Substantia nigra (tissue), 51 donors: ENCODE measurements at places on chromosomes 4 and X.

GRCh38 chr4:158122501-158122900 is 50.3 kb downstream of the GASK1B start:
- no peak for DNase-seq

DNA sequence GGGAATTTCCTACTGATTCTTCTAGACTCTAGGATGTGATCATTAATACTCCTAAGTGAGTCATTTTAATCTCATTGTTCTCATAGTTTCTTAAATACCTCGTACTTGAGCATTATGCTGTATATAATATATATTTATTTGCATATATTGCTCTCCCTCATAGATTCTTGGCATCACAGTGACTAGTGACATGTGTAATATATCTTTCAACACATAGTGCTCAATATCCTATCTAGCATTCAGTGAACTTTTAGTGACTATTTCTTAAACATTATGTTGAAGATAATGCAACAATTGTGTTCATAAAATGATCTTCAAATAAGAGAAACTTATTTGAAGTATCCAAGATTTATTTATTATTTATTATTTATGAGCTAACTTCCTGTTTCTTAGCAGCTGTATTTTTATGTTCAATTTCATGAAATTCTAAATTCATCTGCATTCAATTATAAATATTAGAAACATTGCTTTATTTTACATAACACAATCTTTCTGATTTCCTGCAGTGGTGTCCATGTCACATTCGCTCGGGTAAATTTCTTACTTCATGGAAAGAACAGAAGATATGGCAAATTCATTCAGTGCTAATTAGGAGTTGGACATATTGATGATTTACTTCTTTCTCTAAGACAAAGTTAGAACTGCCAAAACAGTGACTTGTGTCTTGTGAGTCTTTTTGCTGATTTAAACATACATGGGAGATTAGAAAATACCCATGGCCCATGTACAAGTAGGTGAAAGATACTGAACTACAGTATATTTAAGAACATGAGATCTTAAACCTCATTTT is 1095.5 kb upstream of the IGFBP7 start:
- no peak for DNase-seq

GRCh38 chrX:14738643-14739042 is 134.2 kb downstream of the FANCB start:
- DNase-seq = no peak

- no peak for DNase-seq
Observed at GRCh38 chr4:29861307-29861706, 858.9 kb upstream of the PCDH7 start.

- DNase-seq = peak; percentile 3
Observed at GRCh38 chrX:51860679-51861078, 32.7 kb upstream of the MAGED1 start.

GRCh38 chr4:14125375-14126129 is 498.0 kb upstream of the BOD1L1 start:
- DNase-seq = no peak

GRCh38 chr4:137852326-137852725 is 320.0 kb upstream of the PCDH18 start:
- DNase-seq = no peak

- DNase-seq = no peak
Observed at GRCh38 chr4:116016201-116016600, 902.8 kb upstream of the NDST4 start.

- DNase-seq = no peak
Observed at GRCh38 chr4:6124386-6125102, 75.8 kb downstream of the JAKMIP1 start.

- DNase-seq = no peak
Observed at GRCh38 chrX:71622576-71623450, 4.5 kb upstream of the CXCR3 start.

DNA sequence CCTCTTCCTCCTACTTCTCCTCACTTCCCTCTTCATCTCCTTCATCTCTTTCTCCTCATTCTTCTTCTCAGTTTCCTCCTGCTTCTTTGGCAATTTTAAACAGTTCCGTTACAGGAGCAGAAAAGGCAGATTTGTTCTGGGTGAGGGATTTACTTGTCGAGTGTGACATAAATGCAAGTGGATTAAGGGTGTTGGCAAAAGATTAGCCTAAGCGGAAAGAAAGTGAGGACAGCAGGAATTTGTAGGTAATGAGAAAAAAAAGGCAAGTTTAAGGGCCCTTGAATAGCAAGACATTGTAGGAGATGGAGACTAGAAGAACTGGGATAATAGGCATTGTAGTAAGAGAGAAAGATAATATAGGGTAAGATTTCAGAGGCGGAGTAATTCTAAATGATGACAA is 841.6 kb downstream of the RAPGEF2 start:
- no peak for DNase-seq

GRCh38 chr4:25367004-25367621 is 9.9 kb upstream of the ANAPC4 start:
- no peak for DNase-seq

GRCh38 chrX:48472851-48473703 is 2.9 kb upstream of the FTSJ1 start:
- no peak for DNase-seq

GRCh38 chr4:70660106-70660505 is 6.2 kb downstream of the JCHAIN start:
- DNase-seq = no peak

- DNase-seq = no peak
Observed at GRCh38 chr4:120855307-120856001, 67.1 kb downstream of the PRDM5 start.

- no peak for DNase-seq
Observed at GRCh38 chr4:53121264-53121865, 244.5 kb downstream of the SCFD2 start.

- no peak for DNase-seq
Observed at GRCh38 chr4:110165382-110166286, 32.8 kb downstream of the ELOVL6 start.

- no peak for DNase-seq
Observed at GRCh38 chrX:30343206-30343605, 34.0 kb upstream of the NR0B1 start.

DNA sequence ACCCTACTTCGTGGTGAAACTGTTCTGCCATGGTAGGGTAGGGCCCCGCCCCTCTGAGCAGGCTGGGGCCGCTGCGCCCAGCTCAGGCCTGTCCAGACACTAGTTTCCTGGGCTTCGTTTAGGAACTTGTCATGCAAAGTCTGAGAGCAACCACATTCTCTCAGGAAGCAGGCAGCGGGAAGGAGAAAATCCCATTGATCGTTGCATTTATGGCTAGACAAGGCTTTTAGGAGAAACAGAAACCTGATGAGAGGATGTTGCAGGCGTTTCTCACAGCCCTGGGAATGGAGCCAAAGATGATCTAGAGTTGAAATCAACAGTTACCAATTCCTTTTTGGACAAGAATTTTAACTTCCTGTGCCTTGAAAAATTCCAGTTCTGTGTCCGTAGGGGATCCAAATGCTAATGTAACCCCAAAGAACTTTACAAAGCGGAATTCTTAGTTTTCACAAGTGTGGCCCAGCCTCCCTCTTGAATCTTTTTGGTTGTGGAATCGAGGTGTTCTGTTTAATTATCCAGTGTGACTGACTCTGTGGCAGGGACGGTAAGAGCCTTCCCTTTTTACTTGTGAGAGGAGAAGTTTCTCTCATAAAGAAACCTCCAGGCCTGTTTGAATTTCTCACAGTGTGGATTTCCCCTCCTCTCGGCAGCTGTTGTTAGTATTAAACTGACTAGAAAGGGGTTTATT is 4.5 kb upstream of the CXCL9 start:
- no peak for DNase-seq

DNA sequence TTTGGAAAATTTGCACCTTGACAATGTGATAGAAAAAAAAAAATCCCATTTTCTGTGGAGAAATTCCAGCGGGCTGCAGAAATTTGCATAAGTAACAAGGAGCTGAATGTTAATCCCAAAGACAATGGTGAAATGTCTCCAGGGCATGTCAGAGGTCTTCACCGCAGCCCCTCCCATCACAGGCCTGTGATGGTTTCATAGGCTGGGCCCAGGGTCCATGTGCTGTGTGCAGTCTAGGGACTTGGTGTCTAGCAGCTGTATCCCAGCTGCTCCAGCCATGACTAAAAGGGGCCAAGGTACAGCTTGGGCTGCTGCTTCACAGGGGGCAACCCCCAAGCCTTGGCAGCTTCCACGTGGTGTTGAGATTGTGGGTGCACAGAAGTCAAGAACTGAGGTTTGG is 85.2 kb downstream of the ADGRA3 start:
- no peak for DNase-seq

GRCh38 chr4:170079981-170080380 is 9.8 kb downstream of the AADAT start:
- DNase-seq = no peak
